AML-193 (cell line): ENCODE measurements at places on chromosomes 12 and 14.

DNA sequence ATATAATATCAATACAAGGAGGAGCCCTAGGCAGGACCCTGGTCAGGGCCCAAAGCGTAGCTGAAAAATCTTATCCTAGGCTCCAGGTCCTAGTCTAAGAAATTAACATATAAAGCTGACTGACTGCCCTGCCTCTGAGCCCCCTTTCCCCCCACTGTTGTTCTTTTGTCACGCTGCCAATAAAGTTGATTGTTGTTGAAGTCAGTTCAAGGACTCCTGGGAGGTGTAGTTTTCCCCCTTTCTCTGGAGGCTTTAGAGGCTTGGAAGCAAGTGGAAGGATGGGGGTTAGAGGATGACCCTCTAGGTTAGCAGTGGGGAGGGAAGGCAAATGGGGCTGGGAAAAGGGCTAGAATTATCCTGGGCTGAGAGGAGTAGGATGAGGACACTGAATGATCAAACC is 3.2 kb downstream of the PPP1R1A start:
- DNase-seq: no peak

- DNase-seq: no peak
Measured at GRCh38 chr12:76591476-76591875, 31.9 kb upstream of the OSBPL8 start.

DNA sequence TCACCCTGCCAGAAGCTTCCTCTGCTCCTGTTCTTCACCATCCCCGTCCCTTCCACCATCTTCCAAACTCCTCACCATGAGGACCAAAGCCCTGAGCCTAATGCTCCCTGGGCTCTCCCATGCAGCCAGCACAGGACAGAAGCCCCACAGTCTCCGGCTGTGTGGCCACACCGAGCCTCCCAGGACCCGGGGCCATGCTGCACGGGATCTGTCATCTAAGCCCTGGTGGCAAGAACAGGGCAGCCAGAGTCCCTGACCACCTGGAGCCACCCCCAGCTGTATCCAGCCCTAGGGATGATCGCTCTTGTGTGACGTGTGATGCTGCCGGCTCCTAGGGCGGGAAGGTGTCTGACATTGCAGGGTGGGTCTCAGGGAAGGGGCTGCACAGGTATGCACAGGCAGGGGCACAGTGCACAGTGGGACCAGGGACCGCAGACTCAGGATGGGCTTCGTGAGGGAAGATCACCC is 8.1 kb downstream of the TMEM179 start:
- DNase-seq: no peak

DNA sequence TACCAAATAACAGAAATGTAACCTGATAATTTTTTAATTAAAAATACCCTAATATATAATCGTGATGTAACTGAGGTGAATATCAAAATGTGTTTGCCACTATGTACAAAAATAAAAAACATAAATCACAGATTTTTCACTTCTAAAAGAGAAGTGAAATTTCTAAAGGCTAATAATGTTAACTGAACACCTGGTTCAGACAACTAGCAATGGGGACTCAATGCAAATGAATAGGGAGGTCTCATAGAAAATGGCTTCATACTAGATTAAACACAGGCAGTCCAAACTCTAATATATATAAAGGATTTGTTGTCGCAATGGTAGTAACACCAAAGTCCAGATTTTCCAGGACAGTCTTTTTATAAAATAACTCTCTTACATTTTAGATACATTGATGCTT is 365.4 kb upstream of the ATP2B1 start:
- DNase-seq: no peak

- DNase-seq: peak; percentile 26
Measured at GRCh38 chr12:19893514-19893913, 454.2 kb downstream of the AEBP2 start.

DNA sequence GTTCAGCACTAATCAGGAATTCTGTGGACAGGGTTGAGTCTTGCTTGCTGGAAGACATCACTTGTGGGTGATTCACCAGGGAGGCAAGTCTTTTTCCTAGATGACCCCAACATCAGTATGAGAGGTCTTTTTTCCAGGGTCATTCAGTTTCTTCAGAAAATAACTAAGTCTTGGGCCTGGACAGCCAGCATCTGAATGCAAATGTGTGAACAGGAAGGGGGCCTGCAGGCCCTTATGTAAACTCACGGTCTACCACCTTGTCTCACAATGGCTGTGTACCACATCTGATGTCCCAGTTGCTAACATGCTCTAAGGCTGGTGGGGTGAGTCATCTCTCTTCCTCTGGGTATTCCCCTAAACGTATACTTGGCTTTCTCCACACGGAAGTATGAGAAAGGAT is 79.2 kb downstream of the HECTD4 start:
- DNase-seq: no peak

DNA sequence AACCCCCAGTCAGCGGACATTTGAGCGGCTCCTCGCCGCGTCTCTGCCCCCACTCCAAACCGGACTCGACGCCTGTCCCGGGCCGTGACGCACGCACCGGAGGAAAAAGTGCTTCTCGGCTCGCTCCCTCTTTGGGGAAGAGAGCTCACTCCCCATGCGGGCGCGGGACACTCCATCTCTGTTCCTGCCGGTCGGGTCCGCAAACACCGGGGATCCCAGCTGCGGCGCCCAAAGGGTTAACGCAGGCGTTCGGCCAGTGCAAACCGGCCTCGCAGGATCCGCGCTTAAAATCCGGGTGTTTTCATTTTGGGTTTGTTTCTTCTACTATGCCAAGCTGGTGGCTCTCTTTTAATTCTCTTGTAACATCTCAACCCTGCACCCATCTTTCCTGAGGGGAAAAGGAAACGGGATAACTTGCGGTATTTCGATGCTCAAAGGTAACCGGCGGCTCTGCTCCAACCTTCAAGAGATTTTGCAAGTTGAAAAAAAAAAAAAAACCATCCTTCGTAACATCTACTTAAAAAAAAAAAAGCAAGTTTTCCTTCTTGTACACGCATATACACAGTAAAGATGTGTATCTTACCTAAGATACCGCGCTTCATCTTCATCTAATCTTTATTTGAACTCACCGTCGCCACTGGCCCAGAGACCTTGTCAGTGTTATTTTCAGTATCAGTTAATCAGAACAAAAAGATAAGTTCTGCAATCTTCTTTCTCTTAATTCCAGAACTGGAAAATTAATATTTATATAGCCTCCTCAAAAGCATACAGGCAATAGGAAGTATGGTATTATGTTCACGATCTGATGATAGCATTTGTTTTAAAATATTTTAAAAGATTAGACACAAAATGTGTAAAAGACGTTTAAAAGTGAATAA is 1.6 kb upstream of the ATP2B1 start:
- DNase-seq: peak; percentile 51

DNA sequence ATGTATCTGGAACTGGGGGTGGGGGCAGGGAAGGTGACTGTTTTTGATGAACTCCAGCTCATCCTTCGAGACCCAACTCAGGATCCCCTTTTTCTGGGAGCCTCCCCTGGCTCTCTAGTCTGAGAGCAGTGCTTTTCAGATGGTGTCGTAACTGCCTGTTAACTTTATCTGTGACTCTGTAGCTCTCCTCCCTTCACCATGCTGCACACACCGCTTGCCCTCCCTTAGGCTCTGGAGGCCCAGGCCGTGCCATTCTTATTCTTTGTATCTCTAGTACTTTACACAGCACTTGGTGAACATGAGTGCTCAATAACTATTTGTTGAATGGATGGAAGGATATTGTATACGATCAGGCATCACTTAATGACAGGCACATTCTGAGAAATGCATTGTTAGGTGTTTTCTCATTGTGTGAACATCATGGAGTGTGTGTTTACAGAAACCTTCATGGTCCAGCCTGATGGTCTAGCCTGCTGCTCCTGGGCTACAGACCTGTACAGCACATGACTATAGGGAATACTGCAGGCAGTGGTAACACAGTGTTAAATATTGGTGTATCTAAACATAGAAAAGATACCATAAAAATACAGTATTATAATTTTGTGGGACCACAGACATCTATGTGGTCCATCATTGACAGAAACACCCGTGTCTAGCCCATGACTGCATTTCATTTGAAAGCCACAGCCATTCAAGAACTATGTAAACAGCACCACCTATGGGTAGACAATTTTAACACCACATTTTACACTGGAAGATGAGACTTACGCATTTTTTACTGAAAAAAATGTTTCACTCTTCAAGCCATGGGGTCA is 91.8 kb downstream of the EML1 start:
- DNase-seq: peak; percentile 32

GRCh38 chr14:40123816-40124215 is 691.6 kb upstream of the FBXO33 start:
- DNase-seq: no peak

DNA sequence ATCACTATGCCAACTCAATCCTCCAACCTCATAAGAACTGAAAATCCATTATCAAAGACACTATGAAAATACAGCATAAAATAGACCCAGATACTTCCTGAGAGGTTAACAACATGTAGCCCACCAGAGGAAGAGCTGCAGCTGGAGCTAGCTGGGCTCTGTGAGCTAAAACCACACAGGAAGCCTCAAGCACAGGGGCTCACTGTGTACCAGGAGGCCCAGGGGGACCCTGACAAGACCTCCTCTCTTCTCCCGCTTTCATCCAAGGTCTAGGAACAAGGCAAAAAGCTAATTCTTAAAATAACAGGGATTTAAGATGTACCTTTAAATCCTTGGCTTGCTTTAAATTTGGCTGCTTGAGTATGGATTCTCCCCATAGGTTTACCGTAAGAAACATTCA is 53.6 kb downstream of the EIF2S3B start:
- DNase-seq: no peak

DNA sequence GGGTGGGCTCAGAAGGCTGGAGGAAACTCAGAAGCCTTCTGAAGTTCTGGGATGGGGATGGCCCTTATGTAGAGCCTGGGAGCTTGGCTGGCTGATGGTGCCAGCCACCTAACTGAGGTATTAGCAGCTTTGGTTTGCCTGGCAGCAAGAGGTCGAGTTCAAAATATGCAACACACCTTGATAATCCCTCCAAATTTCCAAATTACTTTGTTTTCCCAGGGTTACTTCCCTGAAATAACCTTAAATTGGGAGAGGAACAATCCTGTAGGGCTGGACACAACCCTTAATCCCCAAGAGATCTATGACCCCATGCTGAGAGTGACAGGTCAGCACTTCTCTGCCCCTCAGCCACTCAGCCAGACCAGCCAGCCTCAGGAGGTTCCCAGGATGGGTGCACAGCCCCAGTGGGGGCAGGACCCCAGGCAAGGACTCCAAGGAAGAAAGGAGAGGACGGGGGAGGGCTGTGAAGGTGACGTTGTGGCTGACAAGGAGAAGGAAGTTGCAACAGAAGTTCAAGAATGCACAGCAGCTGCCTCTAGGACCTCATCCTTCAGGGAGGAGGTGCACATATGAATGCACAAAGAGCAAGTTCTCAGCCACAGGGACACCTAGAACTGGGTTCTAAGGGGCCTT is 18.6 kb upstream of the KRT77 start:
- no peak for DNase-seq

DNA sequence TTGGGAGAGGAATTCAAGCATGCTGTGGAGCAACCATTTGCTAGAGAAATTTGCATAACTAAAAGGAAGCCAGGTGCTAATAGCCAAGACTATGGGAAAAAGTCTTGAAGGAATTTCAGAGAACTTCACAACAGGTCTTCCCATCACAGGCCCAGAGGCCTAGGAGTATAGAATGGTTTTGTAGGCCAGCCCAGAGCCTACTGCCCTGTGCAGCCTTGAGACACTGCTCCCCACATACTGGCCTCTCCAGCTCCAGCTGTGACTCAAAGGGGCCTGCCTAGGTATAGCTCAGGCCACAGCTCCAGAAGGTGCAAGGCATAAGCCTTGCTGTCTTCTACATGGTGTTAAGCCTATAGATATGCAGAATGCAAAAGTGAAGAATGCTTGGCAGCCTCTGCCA is 227.1 kb downstream of the SLC2A13 start:
- no peak for DNase-seq

DNA sequence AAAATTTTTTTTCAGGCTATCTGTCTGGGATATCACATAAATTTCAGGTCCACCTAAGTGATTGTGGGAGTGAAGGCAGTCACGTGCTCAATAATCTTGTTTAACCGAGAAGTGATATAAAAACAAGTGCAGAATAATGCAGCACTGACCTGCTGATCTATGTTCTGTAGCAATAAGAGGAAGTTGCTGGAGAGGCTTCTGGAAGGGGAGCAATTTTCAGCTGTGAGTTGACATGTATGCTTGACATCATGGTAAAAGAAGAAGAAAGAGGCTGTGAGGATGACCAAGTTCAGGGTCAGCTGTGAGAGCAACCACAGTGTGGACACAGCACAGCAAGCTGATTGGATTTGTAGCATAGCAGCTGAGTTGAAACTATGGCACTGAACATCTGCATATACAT is 172.0 kb upstream of the PELI2 start:
- DNase-seq: no peak

DNA sequence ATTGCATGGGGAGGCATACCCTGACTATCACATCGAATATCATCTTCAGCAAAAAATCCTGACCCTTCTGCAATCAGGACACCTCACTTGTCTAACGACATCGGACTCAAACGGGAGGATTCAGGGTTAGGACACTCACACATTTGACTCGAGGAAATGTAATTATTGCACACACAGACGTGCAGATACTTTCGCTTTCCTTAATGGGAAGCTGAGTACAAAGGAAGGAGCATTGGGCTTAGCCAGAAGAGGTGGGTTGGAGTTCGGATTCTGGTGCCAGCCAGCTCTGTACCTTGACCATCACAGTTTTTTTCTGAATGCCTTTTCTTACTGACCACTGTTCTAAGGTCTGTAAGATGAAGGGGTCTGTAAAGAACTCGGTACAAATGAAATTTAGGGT is 260.4 kb downstream of the GALC start:
- DNase-seq: no peak

GRCh38 chr12:47876440-47876960 is 28.3 kb downstream of the VDR start:
- no peak for DNase-seq

GRCh38 chr12:83121897-83122622 is 435.4 kb downstream of the TMTC2 start:
- DNase-seq: no peak

- DNase-seq: no peak
Measured at GRCh38 chr14:89327771-89328212, 89.2 kb downstream of the FOXN3 start.

DNA sequence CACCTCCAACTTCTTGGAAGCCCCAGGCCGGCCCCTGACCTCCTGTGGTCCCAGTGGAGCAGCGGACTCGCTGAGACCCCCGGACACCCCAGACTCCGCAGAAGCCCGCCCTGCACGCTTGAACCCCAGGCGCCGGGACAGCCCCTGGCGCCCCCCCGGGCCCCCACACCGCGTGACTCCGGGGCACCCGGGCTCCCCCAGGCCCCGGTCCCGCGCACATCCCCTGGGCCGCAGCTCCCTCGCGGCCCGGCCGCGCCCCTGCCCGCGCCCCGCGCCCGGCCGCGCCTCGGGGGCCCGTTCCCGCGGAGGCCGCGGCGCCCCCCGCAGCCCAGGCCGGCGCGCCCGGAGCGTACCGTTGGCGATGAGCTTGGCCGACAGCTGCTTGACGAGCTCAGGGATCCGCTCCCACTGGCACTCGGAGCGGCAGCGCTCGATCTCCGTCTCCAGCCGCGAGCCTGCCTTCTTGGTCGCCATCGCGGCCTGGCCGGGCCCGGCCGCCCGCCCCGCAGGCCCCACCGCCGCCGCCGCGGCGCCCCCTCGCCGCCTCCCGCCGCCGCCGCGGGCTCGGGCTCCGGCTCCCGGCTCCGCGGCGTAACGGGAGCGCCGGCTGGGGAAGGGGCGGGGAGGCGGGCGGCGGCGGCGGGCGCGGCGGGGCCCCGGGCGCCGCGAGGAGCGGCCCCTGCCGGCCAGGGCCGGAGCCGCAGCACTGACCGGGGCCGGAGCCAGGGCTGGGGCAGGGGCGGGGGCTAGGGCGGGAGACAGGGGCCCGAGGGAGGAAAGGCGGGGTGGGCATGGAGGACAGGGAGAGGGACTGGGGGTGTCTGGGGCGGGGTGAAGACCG is at the start of gene TTC7B:
TSS of gene TTC7B (minus strand) at position 609 of the 841 bp plus-strand sequence. CDS start at position 474, 135 bp downstream.
- peak; percentile 13 for DNase-seq

- DNase-seq: no peak
Measured at GRCh38 chr14:32571551-32571950, 242.5 kb downstream of the AKAP6 start.
